ENCODE measurements at places on chromosomes 2 and 18. TPM values are rescaled to one million over a fixed set of nuclear protein-coding genes. Genes with fewer than 3 reads are reported as not detected.

DNA sequence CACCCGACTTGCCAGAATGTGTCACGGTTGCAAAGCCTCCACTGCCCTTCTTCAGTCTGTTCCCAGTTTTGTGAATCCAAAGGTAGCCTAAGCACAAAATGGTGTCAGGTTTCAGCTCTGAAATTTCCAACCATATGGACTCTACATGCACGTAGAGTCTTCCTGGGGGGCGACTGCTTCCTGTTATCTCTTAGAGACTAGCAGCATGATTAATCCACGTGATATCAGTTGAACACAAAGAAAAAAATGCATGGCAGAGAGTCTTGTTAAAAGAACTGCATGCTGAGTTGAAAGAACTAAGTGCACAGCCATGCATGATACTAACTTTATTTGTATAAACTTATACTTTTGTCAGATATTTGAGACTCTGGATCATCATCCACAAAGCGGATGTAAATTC is 404.4 kb downstream of the SOCS6 start:
- no peak for DNase-seq

- DNase-seq, result no peak
Measured at GRCh38 chr2:191756761-191757160, 78.8 kb downstream of the NABP1 start.

Gene RFX8
- total RNA-seq, result 0.47 TPM

Gene SIGLEC15
- not detected for total RNA-seq

GRCh38 chr2:48715956-48716355 is 39.6 kb downstream of the LHCGR start:
- no peak for DNase-seq

GRCh38 chr18:6731222-6731596 is 1.7 kb downstream of the ARHGAP28 start:
- no peak for DNase-seq

Gene NABP1
- 9.2 TPM for total RNA-seq

Gene LAMA3
- 1.4 TPM for total RNA-seq

Gene HRH4
- total RNA-seq, result not detected

DNA sequence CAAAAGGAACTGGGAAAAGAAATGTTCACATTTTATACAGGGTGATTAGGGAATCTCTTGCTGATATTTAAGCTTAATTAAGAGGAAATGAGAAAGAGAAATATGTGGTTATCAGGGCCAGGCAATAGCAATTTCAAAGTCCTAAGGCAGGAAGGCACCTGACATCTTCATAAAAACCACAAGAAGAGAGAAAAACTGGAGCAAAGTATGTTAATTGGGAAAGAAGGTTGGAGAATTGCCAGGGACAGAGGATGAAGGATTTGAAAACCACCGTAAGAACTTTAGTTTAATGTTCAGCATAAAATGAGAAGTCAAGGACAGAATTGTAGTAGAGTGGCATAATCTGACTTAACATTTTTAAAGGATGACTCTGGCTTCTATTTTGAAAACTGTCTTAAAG is 691.8 kb upstream of the NRXN1 start:
- no peak for DNase-seq

- no peak for DNase-seq
Measured at GRCh38 chr2:159712929-159713420, 669 bp downstream of the MARCHF7 start.

DNA sequence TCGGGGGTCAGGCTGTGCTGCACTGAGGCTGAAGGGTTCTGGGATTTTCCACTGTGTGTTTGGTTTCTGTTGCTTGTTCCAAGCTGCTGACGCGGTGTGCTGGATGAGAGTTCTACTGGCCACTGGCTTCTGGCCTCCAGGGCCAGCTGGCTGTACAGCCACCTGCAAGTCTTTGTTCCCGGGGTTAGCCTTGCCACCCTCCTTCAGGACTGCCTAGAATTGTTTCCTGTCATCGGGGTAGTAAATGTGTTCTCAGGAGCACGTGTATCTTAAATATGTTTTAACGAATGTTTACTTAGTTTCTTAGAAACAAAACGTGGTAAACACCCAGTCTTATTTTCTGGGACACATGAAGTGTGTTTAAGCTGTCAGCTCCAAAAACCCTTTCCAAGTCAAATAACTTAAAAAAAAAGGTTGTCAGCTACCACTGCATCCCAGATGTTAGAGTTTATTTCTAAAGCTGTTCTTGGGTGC is 231.2 kb downstream of the AGAP1 start:
- no peak for DNase-seq

DNA sequence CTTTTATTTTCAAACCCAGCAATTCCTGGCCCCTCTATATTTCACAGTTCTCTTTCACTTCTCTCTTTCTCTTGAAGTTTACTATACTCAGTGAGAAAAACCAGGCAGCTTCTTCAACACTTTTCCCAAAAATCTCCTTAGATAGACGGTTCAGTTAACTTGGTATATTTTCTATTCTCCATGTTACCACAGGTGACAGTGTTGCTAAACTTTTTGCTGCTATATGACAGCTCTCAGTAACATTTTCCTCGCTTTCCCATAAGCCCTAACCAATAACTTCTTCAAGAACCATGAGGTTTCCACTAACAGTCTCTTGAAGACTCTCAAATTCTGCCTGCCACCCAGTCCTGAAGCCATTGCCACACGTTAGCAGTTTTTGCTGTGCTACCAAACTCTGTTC is 45.8 kb downstream of the CYBRD1 start:
- no peak for DNase-seq

GRCh38 chr2:226905718-226906117 is 69.9 kb downstream of the RHBDD1 start:
- DNase-seq, result no peak

Gene UGT1A4
- not detected for total RNA-seq

Gene SH3BP4
- 5.5 TPM for total RNA-seq

GRCh38 chr18:23920054-23920453 is 94.5 kb upstream of the TTC39C start:
- no peak for DNase-seq

Gene MYO5B
- 30.7 TPM for total RNA-seq

Gene GKN1
- not detected for total RNA-seq

DNA sequence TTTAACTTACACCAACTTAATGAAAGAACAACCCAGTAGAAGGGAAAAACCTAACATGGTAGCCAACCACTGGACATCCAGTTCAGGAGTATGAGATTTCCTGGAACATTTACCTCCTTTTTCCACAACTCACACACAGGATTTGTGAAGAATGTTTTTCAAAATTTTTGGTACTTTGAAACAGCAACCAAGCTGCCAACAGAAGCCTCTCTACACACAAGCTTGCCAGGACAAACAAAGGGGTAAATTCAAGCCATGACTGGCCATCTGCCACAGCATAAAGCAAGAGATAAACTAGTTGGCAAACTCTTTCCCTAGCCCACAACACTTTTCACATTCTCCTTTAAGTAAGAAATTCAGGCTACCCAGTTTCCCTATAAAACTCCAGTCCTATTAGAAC is 21.4 kb downstream of the MGAT4A start:
- DNase-seq, result no peak

Gene ELOA2
- not detected for total RNA-seq

DNA sequence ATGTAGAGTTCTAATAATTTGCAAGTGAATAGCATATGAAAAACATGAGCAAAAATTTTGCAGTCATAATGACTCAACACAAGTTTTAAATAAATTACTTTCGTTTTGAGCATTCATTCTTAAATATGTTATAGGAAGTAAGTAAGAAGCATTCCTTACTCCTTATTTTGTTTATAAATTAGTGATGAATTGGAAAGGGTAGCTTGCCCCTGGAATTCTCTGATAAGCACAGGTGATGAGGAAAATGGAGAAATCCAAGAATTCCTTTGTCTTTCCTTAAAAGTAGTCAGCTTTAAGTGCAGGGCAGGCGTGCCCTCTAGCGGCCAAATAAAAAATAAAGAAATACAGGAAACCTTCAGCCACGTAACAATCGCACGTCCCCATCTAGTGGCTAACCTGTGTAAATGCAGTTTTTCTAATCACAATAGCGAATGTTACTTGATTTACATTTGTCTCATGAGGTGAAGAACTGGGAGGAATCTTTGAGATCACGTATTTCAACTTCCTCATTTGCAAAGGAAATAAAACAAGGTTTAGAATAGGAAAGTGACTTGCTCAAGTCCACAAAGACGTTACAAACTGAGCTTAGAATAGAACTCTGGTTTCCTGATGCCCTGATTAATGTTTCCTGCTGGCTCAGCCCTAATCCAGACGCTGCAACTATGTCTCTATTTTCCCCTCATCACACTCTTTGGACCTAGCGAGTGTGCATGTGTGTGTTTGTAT is 47.2 kb upstream of the ZNG1B start:
- DNase-seq, result no peak

Gene IL1A
- total RNA-seq, result not detected
